ENCODE measurements at places on chromosomes 6 and 20.
A peak's percentile ranks its signal among the peaks of the same experiment; 100 is the strongest.

DNA sequence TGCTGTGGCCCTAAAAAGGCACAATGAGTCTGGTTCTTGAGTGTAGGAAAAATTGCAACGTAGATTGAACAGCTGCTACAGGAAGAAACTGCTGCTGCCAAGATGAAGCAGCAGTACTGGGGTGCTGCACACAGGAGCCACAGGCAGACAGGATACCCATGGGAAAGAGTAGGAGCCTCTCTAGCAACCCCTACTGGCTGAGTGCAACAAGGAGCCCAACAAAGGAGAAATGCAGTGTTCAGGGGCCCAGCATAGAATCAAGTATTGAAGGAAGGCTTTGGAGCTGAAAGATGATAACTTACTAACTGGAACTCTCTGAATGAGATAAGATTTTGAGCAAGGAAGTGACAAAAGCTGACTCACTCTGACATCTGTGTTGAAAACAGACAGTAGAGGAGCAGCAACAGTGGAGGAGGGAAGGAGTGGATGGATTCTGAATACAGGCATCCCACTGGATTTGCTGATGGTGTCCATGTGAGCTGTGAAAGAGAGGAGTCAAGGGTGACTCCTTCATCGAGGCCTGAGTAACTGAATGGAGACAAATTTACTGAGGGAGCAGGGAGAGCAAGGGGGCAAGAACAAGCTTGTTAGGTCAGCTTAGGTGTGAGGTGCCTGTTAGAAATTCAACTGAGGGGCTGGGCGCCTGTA lies 534.7 kb upstream of the JARID2 start:
- DNase-seq: peak; percentile 96

DNA sequence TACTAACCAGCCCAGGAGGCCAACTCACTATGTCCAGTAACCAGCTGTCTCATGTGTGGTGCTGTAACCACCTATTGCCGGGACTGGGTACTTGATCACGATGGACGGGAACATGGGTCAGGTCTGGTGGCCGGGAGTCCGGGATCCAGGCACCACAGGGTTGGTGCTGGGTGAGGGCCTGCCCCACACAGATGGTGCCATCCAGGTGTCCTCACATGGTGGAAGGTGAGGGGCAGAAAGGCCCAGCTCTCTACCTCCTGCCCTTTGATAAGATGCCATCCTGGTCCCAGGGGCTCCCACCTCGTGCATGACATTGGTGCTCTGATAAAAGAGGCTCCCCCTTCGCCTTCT lies 116.3 kb downstream of the TAF4 start:
- no peak for DNase-seq

DNA sequence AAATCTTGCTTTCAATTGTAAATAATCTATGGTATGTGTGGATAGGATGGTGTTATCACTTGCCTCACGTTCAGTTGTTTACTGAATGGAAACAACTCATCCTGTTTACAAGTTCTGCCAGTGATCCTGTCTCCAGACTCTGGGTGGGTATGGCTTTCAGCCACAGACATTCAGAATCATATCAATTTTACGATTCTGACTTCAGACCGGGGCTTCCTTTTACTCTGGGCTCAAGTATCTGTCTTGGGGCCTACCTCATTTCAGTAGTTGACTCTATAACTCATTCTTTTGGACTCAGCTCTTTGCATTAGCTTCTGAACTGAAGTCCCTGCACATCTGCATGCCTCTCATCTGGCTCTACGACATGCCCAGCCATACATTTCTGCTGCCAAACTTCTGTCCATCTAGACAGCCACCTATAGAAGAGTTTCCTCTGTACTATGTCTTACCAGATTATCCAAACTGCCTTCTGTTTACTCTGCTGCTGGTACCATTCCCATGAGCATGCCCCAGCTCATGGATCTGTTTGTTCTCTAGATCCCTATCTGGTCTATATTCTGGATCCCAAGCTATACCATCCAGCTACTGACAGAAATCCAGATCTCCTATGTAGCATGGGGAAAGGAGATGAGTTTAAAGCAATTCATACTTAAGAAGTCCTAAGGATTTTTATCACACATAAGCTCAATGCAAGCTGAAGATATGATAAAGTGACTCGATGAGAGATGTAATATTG lies 34.3 kb downstream of the FYN start:
- DNase-seq: no peak

DNA sequence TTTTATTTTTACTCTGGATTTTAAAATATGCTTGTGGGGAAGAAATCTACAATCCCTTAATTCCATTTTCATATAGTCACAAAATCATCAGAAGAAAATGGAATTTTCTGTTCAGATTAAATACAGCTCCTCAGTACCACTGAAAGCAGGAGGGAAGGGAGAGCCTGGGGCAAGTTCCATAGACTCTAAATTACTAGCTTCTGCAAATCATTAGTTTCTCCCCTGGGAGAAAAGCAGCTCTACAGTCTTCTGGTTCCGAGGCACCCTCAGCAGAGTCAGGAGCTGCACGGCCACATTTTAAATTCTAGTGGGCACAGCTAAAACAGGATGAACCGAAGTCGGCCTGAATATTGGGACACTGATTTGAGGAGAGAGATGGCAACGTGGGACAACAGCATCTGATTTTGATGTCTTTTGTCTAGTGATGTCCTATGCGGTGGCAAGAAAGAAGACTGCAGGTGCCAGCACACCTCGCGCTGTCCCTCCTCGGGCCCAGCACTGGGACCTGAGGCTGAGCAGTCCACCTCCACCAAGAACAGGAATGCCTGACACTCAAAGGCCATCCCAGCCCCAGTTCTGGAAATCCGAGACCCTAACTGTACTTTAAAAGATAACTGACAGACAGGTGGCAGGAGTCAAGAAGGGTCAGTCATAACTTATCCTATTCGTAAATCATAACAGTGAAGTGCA lies 90.7 kb downstream of the FOXC1 start:
- no peak for DNase-seq

GRCh38 chr20:8432435-8433148 lies 300.5 kb downstream of the PLCB1 start:
- DNase-seq: no peak

- no peak for DNase-seq
These were observed 48.1 kb upstream of the HLA-E start for GRCh38 chr6:30441171-30441570.

DNA sequence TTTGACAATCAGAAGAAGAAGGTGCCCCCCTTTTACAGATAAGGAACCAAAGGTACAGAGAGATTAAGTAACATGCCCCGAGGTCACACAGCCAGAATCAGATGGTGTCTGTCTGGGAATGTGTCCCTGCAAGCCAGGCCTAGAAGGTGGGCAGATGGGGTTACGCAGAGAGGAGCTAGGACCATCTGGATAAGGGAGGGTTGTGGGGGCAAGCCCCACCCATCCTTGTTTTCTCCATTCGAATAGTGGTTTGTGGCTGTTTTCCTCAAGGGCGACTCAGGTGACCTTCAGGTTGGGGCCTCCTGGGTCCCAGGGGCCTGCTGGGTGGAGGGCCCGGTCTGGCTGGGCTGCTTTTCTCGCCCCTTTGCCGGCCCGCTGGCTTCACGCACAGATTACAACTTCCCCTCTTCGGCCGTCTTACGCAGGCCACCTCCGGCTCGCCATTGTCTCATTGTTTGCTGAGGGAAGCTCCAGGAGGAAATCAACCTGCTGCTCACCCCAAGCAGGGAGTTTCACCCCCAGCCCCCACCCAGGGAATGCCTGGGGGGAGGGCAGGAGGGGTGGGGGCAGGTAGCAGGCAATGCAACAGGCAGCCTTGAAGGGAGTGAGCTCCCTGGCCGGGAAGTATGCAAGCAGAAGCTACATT lies 30.8 kb upstream of the CSNK2A1 start:
- DNase-seq: no peak

- DNase-seq: no peak
These were observed 172.4 kb downstream of the QKI start for GRCh38 chr6:163586888-163587287.

DNA sequence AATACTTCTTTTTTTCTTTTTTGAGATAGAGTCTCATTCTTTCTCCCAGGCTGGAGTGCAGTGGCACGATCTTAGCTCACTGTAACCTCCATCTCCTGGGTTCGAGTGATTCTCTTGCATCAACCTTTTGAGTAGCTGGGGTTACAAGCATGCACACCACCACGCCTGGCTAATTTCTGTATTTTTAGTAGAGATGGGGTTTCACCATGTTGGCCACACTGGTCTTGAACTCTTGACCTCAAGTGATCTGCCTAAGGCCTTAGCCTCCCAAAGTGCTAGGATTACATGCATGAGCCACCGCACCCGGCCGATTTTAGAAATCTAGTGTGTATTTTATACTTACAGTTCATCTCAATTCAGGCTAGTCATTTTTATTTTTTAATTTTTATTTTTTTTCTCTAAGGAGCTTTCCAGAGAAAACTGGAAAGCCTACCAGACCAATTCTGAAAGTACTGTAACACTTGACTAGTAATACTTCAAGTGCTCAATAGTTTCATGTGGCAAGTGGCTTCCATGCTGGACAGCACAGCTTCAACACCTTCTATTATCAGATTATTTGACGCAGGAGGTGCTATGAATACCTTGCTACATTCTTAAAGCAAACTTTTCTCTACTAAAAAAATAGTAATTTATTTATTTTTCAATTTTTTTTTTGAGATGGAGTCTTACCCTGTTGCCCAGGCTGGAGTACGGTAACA lies 25.0 kb downstream of the POLR1C start:
- DNase-seq: no peak

- no peak for DNase-seq
These were observed 61.2 kb downstream of the GFOD1 start for GRCh38 chr6:13425943-13426931.

DNA sequence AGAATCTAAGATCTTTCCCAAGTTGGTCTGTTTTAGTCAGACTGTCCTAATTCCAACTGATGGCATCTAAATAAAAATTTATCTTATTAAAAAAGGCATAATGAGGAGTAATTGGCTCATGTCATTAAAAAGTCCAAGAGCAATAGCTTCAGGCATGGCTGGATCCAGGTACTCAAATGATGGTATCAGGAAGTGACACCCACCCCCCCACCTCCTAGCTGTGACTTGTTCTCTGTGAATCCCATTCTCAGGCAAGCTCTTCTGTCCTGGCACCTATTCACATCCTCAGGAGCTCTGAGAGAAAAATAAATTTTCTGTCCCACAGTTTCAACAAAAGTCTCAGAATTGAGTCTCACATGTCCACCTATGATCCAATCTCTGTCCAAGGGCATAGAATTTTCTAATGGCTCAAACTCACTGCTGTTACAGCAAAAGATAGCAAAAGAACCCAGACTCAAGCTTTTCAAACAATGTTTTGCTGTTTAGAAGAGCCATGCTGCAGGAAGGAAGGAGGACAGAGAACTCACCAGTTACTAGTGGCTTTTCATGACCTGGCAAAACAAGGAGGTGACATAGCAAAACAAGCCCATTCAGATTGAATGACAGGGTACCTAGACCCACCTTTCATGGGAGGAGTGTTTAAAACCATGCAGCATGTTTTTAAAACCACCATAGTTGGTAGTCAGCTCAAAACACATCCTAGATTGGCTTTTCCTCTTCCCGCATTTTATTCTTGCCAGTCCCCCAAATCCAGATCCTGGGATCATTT lies 496.1 kb downstream of the PREX1 start:
- DNase-seq: no peak
